ENCODE measurements at places on chromosomes 6 and 20.

DNA sequence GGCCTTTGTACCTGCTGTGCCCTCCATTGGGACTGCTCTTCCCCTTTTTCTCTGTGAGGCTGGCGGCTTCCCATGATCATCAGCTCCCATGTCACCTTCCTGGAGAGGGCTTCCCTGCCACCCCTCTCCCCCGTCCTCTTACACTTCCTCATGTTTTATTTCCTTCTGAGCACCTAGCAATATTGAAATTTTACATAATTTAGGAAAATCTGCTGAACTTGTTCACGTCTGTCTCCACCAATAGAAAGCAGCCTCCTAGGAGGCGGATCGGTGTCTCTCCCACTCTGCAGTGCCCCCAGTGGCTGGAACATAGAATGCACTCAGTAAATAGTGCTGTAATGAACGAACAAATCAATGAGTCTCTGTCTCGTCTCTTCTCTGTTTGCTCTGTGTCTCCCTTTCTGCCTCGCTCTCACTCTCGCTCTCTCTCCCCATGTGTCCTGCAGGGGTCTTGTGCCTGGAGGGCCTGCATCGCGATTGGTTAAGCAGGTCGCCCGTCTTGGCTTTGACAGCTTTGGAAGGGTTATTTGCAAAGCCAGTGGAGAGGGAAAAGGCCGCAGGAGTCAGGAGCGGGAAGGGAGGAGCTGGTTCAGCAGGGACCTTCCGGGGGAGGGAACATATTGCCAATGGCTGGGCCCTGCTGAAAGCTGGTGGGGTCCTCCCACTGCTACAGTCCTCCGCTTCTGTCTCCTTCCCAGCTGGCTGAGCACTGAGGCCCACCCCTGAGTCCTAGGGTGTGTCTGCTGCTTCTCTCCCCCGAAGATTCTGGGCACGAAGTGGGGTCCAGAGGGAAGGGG lies 12.1 kb upstream of the OCSTAMP start:
- DNase-seq: peak; percentile 69

DNA sequence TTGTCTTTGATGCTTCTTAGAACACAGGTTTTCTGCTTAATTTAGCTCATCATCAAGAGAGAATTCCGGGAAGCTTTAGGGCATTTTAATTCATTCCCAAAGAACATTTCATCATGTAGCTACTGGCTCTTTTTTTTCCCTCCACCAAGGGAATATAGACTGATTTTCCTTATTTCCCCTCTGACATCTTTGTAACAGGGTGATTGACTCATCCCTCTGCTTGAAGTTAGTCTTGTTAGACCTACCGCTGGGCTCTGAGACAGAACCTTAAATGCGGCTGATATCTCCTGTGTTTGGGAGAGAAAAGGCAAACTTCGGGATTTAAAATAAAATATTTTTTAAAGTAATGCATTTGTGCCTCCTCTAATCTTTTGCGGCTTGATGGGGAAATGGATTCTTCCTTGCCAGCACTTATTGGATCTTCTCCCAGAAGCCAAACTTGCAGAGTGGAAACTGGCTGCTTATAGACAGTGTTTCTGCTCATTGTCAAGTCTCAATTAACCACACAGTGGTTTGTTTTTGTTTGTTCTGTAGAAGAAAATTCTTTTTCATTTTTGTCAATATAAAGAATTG lies 272.7 kb upstream of the PLCB4 start:
- no peak for DNase-seq

DNA sequence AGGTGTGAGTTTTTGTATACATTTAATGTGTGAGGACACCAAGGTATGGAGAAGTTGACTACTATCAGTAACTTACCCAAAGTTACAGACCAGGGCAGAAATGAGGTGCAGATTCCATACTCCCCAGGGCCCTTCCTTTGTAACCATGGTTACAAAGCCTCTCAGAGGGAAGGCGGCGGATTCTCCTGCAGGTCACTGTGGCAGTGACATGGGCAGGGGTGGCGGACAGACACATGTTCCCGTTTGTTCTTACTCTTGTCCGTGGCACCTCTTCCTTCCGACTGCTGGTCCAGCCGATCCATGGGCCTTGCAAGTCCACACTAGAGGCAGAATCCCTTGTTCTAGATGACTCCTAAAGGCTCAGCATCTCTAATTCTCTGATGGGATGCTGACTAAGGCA lies 43.0 kb downstream of the PDYN start:
- no peak for DNase-seq

DNA sequence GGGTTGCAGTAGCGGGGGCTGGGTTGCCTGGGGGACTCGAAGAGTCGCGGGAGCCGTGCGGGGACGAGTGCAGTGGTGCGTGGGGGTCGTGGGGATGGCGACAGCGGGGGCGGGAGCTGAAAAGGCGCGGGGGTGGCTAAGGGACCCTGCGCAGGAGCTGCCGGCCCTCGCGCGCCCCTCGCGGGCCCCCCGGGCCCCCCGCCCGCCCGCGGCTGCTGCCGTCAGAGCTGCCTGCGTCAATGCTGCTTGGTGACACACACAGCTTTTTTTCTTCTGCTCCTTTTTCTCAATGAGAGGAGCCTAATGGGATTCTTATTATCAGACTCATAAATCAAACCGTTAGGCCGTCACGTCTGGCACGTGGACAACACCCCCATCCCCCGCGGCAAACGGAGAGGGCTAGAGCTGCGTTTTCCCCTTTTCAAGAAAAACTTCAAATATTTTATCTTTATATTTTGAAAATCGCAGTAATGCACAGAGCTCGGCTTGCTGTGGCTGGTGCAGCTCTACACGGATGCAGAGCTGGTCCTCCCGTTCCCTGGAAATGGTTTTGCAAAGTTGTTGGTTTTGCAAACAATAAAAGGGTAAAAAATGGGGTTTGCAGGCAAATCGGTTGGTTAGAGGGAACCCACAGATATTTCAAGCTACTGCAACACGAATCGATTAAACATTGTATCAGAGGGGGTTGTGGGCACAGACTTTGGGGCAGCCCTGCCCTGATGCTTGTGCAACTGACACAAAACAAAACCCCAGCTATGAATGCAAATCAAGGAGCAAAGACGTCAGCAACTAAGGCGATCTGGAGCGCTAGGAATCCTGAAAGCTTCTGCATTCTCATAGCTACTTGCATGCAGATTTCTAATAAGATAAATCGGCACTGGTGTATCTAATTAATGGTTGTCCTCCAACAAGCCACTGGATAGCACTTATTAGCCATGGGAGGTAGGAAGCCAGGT lies 161.4 kb downstream of the TBXT start:
- no peak for DNase-seq

- no peak for DNase-seq
Measured at GRCh38 chr20:40717343-40717865, 28.4 kb upstream of the MAFB start.
